ENCODE measurements at places on chromosomes 12 and 14.

DNA sequence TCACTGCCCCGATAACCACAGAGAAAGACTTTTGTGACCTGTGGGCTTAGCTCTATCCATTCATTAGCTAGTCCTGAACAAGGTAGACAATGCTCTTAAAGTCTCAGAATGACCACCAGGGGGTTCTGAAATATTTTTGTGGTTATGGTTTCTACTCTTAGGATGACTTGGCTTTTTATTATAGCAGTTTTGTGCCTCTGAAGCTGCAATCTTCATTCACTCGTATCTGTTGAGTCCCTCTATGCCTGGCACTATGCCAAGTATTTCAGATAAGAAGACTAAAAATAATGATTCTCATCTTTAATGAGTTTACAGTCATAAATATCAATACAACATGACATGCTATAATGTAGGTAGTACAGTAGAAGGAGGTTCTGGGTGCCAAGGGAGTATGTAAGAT, 130.8 kb upstream of the TRHDE start:
- DNase-seq: no peak

- DNase-seq: no peak
Observed at GRCh38 chr12:16435875-16436554, 88.6 kb downstream of the MGST1 start.

- no peak for DNase-seq
Observed at GRCh38 chr14:89265234-89265633, 151.8 kb downstream of the FOXN3 start.

DNA sequence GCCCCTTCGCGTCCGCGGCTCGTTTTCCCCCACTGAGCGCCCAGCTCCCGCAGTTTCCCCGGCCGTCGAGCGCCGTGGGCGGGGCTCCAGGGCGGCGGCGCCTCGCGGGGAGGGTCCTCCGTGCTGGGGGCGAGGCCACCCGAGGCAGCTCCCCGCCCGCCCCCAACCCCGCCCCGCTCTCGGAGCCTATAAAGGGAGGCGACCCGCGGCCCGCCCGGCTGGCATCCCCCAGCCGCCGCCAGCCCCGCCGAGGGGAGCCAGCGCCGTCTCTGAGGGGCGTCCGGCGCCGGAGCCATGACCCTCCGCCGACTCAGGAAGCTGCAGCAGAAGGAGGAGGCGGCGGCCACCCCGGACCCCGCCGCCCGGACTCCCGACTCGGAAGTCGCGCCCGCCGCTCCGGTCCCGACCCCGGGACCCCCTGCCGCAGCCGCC, at the start of gene TAMALIN:
TAMALIN (plus strand) TSS at position 221 of the 432 bp plus-strand sequence; CDS start at position 295, 74 bp downstream.
- no peak for DNase-seq

DNA sequence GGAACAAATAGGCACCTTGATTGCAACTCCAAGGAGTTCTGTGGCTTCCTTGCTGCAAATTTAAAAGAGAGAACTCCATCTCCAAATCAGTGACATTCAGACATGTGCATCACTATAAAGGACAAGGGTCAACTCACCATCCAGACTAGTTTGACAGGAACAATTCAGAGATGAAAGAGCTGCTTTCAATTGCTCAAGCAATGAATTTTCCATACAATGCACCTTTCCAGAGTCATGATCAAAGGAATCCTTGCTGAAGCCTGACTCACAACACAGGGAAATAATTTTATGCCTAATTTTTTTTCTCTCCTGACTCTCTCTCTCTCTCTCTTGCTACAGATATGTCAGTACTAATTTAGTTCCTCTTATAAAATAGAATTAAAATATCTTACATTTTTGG, 380.5 kb upstream of the GARIN6 start:
- DNase-seq: no peak

- peak; percentile 82 for DNase-seq
Observed at GRCh38 chr12:105562199-105562971, 231.9 kb downstream of the C12orf75 start.

GRCh38 chr12:19214020-19214419, 84.5 kb downstream of the PLEKHA5 start:
- DNase-seq: no peak

- DNase-seq: no peak
Observed at GRCh38 chr12:12180575-12180974, 86.3 kb downstream of the LRP6 start.

DNA sequence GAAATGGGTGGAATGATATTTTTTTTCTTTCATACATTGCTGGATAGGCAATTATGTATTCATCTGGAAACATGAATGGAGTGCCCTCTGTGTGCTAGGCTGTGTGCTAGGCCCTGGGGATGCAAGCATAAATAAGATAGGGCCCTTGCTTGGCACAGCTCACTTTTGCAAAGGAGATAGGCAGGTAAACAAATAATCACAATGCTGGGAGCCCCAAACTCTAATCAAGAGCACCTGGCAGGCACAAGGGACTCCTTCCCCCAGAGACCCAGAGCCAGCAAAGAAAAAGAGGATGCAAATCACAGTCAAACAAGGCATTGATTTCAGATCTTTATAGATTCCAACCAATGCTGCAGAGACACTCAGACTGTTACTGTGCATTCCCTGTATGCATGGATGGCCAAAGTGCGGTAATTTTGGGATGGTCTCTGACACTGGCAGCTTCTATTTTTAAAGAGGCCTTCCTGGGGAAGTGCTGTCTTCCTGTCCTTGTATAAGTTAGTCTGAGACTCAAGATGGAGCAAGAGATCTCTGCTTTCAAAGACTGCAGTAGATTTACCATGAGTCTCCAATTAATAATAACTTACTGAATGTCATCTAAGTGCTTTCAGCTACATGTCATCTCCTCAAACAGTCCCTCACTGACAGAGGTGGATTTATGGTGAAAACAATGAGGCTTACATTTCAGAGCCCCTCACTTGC, 45.1 kb upstream of the CPM start:
- no peak for DNase-seq

DNA sequence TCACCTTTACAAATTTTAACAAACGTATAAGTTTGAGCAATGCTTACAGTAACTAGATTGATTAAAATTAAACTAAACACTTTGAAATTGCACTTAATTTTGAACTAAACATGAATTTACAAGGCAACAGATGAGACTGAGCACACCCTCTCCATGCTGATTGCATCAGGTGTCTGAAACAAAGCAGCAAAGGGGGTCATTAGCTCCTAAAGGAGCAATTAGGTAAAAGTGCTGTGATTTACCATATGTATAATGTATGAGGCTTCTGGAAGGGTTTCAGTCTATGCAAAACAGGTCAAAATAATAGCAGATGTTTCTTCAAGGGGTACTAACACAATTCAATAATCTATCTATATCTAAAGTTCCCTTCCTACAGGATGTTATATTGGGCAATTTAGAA, 98.8 kb upstream of the LMNTD1 start:
- DNase-seq: no peak

All from SHP77 treated with DMSO at 0.1 percent for 48 hours (cell line).